Astrocyte (in vitro differentiated cells and primary cell): ENCODE measurements at places on chromosomes 7 and 10. TPM values are rescaled to one million over a fixed set of nuclear protein-coding genes. Genes with fewer than 3 reads are reported as not detected.
A peak's percentile ranks its signal among the peaks of the same experiment; 100 is the strongest.

GRCh38 chr10:29734962-29735627 is 100.3 kb upstream of the SVIL start:
- H3K36me3 ChIP-seq, result no peaks in the 10 kb centered on the region
- DNase-seq, result peak; percentile 28
- H3K27me3 ChIP-seq, result no peaks in the 10 kb centered on the region
- H3K4me3 ChIP-seq, result peak overlapping the region; percentile 79
- H3K27ac ChIP-seq, result peak overlapping the region; percentile 71

SLC18A2 gene
- total RNA-seq, result 0.07 TPM in 1 of 2 replicates, not detected in the other

- no peak for DNase-seq
- no peak overlapping the region for H3K4me3 ChIP-seq
- H3K27ac ChIP-seq, result no peak overlapping the region
- H3K36me3 ChIP-seq, result no peaks in the 10 kb centered on the region
Observed at GRCh38 chr10:75696536-75696935, 265.1 kb downstream of the LRMDA start.

DNA sequence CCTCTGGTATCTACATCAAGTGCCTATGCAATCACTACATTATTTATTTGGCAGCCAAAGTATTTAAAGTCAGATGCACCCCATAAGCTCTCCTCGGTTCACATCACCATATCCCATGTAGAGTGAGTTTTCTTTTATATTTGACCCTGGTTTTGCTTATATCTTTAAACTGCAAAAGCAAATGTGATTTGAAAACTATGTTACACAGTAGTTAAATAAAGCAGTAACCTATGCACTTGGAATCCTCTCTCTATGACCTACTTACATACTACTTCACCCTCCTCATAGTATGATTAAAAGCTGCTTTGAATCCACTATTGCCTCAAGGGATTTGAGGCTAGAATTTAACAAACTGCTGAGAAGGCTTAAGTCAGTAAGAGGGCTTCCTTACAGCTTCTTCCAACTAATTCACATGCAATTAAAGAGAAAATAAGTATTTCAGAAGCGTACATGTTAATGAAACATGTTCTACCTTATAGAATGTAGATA is 2.2 kb upstream of the CELF2 start:
- peaks cover 8% of the 10 kb centered on the region for H3K4me1 ChIP-seq
- no peak overlapping the region for H3K27ac ChIP-seq
- H3K27me3 ChIP-seq, result peaks cover 17% of the 10 kb centered on the region
- no peaks in the 10 kb centered on the region for H3K36me3 ChIP-seq

DNA sequence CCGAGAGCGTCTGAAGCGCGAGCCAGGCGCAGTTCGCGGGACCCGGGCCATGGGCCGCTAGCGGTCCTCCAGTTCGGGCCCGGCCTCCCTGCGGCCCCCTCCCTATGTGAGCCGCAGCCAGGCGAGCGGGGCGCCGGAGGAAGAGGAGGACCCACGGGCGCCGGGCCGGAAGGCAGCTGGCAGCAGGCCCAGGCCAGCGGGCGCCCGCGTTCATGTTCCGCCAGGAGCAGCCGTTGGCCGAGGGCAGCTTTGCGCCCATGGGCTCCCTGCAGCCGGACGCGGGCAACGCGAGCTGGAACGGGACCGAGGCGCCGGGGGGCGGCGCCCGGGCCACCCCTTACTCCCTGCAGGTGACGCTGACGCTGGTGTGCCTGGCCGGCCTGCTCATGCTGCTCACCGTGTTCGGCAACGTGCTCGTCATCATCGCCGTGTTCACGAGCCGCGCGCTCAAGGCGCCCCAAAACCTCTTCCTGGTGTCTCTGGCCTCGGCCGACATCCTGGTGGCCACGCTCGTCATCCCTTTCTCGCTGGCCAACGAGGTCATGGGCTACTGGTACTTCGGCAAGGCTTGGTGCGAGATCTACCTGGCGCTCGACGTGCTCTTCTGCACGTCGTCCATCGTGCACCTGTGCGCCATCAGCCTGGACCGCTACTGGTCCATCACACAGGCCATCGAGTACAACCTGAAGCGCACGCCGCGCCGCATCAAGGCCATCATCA is 1.1 kb downstream of the ADRA2A start:
- H3K4me3 ChIP-seq, result peak overlapping the region; percentile 17
- H3K27ac ChIP-seq, result no peak overlapping the region
- peaks cover 16% of the 10 kb centered on the region for H3K4me1 ChIP-seq
- H3K27me3 ChIP-seq, result peaks cover 58% of the 10 kb centered on the region

DNA sequence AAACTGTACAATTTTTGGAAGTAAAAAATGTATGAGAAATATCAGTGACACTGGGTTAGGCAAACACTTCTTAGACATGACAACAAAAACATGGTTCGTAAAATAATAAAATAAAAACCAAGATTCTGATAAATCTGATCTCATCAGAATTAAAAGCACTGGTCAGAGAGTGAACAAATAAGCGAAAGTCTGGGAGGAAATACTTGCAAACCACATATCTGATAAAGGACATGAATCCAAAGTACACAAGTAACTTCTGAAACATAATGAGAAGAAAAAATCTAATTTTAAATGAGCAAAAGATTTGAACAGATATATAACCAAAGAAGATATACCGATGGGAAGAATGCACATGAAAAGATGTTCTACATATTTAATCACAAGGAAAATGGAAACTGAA is 91.5 kb downstream of the RTKN2 start:
- no peak overlapping the region for H3K4me3 ChIP-seq
- H3K36me3 ChIP-seq, result no peaks in the 10 kb centered on the region
- peak; percentile 51 for DNase-seq
- H3K27me3 ChIP-seq, result no peaks in the 10 kb centered on the region
- H3K4me1 ChIP-seq, result no peaks in the 10 kb centered on the region

CRYGN gene
- not detected in 2 replicates for total RNA-seq

DNA sequence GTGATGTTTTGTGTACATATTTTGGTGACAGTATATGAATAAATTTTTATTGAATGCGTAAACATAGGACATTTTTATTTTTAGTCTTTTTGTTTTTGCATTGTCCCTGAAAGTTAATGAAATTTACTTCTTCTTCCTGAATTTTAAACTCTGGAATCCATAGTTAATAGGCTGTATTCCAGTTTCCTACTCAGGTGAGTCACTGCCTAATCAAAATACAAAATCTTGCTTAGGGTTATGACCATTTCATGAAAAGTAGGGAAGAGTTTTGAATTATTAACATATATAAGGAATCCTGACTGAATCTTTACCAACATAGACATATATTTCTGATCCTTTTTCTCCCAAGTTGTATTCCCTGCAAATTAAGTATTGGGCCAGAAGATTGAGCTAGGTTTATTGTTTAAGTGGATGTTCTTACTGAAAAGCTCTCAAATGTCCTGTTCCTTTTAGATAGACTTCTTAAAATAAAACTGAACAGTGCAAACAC is 2.6 kb downstream of the CREM start:
- H3K4me3 ChIP-seq, result no peak overlapping the region
- no peaks in the 10 kb centered on the region for H3K27me3 ChIP-seq
- no peak overlapping the region for H3K27ac ChIP-seq
- DNase-seq, result no peak
- H3K36me3 ChIP-seq, result no peaks in the 10 kb centered on the region

- peaks cover 22% of the 10 kb centered on the region for H3K4me1 ChIP-seq
- DNase-seq, result no peak
- no peak overlapping the region for H3K4me3 ChIP-seq
- no peaks in the 10 kb centered on the region for H3K36me3 ChIP-seq
Observed at GRCh38 chr10:70549351-70549961, 53.1 kb downstream of the PRF1 start.

CACNB2 gene
- total RNA-seq, result 0.46 and 0.66 TPM in 2 replicates

- no peaks in the 10 kb centered on the region for H3K36me3 ChIP-seq
- H3K27ac ChIP-seq, result no peak overlapping the region
- no peak for DNase-seq
- H3K4me3 ChIP-seq, result no peak overlapping the region
- no peaks in the 10 kb centered on the region for H3K4me1 ChIP-seq
Observed at GRCh38 chr7:143433759-143434158, 9.5 kb upstream of the TAS2R60 start.
